SK-N-DZ (cell line): ENCODE measurements at places on chromosomes 4 and X.

- no peak for DNase-seq
Observed at GRCh38 chrX:152520653-152521052, 69.5 kb upstream of the GABRA3 start.

DNA sequence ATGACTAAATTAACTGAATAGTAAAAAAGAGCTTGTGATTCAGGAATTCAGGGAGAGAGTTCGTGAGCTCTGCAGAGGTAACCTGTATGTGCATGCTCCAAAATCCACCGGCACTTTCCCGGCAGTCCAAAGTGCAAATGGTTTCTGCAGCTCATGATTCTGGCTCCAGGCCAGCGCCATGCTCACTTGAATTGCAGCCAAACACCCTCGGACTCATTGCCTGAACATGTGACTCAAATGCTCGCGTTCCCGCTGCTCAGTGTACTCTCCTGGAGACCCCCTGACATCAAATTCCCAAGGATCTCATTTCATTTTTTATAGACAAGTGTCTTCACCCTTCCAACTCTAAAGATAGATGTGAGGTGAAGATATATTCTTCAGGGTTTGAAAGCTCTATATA is 44.1 kb upstream of the SH3RF1 start:
- DNase-seq: peak; percentile 57

- DNase-seq: no peak
Observed at GRCh38 chrX:11386812-11387211, 93.6 kb downstream of the AMELX start.

DNA sequence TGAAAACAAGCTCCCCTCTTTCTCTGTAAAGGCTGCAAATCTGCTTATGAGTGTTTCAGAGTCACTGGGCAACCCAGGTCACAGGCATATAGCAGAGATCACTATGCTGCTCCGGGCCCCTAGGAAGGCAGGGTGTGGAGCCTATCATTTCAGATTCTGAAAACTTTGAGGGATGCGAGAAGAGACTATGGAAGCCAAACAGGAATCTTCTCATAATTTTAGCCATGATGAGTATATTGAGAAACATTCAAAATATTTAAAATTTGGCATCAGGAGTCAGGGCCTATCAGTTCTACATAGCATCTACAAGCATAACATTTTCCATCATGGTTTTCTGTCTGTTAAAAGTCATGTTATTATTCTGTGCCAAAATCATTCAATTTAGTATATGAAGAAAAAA is 61.7 kb upstream of the ATXN3L start:
- no peak for DNase-seq

DNA sequence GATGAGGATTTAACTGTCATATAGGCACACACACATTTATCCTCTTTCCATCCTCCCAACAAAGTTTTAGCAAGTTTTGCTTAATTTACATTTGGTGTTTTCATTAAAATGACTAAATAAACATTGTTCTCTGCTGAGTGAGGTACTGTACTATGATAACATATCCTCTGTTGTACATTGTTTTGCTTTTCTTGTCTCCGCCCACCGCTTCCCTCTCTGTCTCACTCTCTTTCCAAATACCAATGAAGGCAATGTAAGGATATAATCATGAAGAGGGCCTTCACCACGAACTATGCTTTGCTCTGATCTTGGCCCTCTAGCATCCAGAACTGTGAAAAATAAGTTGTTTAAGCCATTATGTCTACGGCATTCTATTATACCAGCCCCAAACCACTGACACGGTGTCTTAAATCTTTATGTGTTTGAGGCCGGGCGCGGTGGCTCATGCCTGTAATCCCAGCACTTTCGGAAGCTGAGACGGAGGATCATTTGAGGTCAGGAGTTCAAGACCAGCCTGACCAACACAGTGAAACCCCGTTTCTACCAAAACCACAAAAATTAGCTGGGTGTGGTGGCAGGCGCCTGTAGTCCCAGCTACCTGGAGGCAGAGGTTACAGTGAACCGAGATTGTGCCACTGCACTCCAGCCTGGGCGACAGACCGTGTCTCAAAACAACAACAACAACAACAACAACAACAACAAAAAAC is 65.3 kb downstream of the HPRT1 start:
- DNase-seq: no peak

- no peak for DNase-seq
Observed at GRCh38 chrX:68672581-68673318, 25.3 kb downstream of the STARD8 start.

DNA sequence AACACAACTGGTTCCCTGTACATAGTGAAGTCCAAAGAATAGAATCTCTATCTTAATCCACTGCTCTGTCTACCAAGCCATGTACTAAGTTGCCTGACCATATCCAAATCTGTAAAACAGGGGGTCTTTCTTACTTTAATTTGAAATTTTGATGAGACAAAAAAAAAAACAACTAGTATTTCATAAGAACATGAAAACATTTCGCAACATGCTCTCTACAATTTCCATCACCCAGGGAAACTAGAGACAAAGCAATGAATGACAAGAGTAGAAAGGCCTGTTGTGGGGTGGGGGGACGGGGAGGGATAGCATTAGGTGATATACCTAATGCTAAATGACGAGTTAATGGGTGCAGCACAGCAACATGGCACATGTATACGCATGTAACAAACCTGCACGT is 279.9 kb downstream of the PPP3CA start:
- no peak for DNase-seq

- no peak for DNase-seq
Observed at GRCh38 chrX:130114141-130114588, 3.9 kb upstream of the ELF4 start.
